Ammon's horn (tissue), 1 donor: ENCODE measurements at places on chromosomes 5 and 9.

DNA sequence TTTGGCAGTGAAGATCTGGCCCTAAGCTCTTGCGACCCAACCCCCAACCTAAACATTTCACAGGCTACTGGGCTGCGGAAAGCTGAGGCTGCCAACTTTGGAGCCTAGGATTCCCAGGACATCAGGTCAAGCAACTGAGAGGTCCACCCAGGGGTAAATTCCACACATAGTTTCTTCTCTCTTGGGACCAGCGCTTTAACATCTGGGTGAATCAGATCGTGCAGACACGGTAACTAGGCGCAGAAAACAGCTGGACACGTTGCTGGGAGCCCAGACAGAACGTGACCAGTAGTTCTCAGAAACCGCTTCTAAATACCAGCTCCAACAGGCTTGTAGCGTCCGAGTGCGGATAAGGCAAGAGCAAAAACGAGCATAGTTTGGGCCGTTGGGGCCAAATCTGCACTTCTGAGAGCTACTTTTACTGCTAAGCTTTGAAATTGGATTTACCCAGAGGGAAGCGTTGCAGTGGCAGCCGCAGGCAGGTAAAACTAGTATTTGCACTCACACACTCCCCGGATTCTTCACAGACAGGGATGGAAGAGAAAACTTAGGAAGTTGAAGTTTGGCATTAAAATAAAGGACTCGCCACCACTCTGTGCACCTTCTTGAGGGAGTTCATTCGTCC is 11.8 kb downstream of the ITGA1 start:
- peak; percentile 41 for DNase-seq

DNA sequence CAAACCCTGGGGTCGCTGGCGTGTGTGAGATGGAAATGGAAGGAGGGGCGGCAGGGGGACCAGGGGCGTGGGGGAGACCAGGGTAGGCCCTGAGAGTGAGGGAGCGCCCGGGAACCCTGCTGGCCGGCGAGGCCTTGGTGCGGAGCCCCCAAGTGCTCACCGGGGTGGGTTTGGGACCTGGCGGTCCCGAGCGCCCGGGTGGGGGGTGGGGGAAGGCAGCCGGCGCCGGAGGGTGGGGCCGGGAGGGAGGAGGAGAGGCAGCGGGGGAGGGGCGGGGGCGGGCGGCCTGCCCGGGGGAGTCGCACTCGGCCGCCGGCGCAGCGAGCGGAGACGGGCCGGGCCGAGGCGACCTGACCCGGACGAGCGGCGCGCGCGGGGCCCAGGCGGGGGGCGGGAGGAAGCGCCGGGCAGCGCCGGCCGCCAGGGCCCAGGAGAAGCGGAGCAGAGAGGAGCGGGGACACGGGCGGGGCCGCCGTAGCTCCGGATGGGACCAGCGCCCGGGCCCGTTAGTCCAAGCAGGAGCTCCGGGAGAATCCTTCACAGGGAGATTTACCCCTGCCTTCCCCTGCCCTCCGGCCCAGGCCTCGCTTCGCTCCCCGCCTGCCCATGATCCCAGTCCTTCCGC is at the start of gene NPR2:
Gene NPR2, plus strand, starts transcription at position 295 of the 625 bp plus-strand sequence. CDS start 818 bp downstream, outside the sequence.
- DNase-seq: no peak

DNA sequence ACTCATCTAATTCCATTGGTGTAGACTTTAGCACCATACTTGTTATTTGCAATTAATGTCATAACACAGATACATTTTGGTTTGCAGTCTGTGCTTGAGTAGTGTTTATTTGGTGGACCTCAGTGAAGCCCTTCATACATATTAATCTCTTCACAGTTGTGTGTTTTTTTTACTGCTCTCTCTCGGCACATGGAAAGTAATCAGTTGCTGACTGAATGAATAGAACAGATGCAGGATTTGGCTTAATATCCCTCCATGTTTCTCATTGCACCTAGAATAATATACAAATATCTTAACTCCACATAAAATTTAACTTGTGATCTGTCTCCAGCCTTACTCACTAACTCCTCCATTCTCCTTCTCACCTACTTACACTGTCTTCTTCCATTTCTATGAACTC is 319.1 kb downstream of the DMRT2 start:
- DNase-seq: no peak

DNA sequence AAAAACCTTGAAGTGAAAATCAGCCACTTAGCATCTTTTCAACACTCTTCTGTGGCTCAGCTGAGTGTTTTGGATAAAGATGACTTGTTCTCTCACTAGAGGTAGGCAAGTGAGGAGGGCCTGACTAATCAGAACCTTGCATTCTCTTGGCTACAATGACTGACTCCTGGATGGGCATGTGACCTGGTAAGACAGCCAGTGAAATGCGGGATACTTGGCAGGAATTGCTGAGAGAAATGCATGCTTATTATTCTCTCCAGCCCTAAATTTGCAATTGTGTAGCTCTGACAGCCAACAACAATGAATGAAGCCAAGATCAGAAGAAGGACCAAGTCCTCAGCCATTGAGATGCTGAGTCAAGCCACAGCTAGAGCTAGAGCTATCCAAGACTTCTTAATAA is 490.5 kb upstream of the ZNF608 start:
- peak; percentile 14 for DNase-seq

DNA sequence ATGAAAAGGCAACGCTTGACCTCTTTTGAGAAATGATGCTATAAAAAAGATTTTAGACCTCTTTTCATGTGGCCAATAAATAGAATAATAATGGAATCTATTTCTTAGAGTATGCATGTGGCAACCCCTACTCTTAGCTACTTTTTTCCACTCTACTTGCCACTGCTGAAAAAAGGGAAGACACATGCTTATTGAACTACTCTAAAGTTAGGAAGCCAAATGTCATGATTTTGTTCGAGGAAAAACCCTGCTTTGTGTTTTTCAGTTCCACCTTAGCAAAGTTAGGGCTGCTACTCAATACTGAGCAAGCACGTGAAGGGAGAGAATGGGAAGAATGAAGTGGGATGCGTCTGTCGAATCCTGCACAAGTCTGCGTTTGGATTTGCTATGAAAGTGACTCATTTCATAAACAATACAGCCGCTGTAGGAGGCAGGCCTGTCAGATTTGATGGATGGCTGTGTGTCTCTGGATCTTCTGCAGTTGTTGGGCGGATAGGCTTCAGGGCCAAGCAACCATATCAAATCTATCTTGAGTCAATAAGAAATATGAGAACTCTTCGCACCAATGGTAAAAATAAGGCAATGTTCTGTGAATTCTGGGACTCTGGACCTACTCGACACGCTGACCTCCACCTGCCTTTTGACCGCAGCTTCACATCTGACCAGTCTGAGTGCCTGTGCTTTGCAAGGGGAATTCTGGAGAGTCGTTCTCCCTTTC is 333.6 kb downstream of the PIK3R1 start:
- no peak for DNase-seq

- DNase-seq: no peak
Measured at GRCh38 chr5:77936365-77936693, 160.2 kb upstream of the TBCA start.

DNA sequence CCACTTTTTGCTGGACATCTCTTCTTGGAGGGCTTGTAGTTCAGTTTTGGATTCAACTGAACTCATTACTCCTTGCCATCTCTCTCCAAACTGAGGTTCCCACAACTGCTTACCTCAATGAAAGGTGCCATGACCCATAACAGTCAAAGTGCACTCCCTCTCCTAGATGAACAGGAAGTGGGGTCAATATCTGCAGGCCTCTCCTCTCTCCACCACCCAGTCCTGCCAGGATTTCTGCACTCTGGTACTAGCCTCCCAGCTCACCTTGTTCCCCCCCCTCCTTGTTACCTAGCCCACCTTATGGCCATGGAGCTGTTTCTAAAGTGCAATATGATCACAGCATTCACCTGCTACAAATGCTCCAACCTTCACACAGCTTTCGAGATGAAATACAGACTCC is 5.9 kb downstream of the LHFPL2 start:
- no peak for DNase-seq

- no peak for DNase-seq
Measured at GRCh38 chr9:122383992-122384461, 13.2 kb downstream of the PTGS1 start.

- no peak for DNase-seq
Measured at GRCh38 chr5:58013542-58014258, 446.2 kb downstream of the PLK2 start.

- DNase-seq: no peak
Measured at GRCh38 chr5:66467564-66467963, 128.6 kb upstream of the MAST4 start.

DNA sequence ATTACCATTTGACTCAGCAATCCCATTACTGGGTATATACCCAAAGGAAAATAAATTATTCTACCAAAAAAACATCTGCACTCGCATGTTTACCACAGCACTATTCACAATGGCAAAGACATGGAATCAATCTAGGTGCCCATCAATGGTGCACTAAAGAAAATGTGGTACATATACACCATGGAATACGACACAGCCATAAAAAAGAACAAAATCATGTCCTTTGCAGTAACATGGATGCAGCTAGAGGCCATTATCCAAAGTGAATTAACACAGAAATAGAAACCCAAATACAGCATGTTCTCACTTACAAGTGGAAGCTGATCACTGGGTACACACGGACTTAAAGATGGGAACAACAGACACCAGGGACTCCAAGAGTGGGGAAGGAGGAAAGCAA is 2.1 kb downstream of the CDC23 start:
- DNase-seq: no peak

DNA sequence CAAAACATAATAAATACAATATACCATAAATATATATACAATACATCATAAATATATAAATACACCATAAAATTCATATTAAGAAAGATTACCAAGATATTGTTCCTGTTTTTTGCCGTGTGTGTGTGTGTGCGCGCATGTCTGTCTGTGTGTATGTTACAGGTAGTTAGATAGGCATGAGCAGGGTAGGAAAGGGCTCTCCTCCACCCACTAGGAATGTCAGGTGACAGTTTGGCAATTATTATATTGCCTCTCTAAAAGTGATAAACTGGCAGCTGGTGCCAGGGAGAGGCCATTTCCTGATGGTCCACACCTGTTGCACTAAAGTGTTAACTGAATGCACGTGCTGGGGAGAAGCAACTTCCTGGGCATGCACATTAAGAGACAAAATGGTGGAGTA is 232.8 kb downstream of the ADAMTS6 start:
- no peak for DNase-seq

GRCh38 chr5:57887851-57888621 is 405.4 kb upstream of the ACTBL2 start:
- peak; percentile 60 for DNase-seq

DNA sequence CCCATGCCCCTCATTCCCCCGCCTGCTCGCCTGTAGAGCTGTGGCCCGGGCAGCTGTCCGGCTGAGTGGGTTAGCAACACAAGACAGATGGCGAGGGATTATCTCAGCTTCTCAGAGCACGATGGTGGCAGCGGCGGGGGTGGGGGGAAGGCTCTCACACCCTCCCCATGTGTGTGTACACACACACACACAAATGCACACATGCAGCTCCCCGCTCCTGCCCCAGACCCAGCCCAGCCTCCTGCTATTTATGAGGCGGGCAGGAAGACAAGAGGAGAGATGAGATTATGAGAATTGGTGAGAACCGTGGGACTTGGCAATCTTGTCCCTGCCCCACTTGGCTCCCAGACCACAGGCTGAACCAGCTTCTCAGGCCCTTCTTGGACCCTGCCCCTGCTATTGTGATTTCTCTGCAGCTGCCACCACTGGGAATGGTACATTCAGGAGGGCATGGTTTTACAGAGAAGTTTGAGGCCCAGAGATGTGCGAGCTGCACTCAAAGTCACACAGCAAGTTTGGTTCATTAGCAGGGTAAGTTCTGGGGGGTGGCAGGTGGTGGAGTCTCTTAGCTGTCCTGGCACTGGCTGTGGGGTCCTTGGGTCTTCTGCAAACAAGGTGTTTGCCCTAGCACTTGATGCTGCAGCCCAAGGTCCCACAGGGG is 51.0 kb upstream of the PSD2 start:
- DNase-seq: peak; percentile 67

- no peak for DNase-seq
Measured at GRCh38 chr9:76290555-76290954, 103.7 kb downstream of the RFK start.

- DNase-seq: no peak
Measured at GRCh38 chr9:130785940-130786508, 49.0 kb upstream of the ABL1 start.

DNA sequence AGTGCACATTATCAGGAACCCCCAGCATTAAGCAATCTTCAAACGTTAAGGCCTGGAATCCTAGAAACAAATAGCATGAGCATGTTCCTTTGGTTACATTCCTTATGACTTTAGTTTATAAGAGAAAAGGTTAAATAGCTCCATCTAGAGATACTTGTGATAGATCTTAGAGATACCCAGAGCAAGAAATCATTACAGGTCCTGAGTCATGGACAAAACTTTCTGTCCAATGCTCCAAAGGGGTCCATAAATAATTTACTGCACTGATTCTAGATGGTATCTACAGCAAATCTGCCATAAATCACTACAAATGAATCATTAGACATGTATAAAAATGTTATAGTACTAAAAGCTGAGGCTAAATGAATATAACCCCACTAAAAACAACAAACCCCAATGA is 139.6 kb downstream of the HTR1A start:
- no peak for DNase-seq

GRCh38 chr5:15966066-15966640 is 213.4 kb downstream of the MARCHF11 start:
- DNase-seq: no peak

- peak; percentile 55 for DNase-seq
Measured at GRCh38 chr9:129026442-129027223, 1.5 kb downstream of the SH3GLB2 start.

- DNase-seq: peak; percentile 90
Measured at GRCh38 chr5:87541033-87541432, 128.3 kb upstream of the CCNH start.

DNA sequence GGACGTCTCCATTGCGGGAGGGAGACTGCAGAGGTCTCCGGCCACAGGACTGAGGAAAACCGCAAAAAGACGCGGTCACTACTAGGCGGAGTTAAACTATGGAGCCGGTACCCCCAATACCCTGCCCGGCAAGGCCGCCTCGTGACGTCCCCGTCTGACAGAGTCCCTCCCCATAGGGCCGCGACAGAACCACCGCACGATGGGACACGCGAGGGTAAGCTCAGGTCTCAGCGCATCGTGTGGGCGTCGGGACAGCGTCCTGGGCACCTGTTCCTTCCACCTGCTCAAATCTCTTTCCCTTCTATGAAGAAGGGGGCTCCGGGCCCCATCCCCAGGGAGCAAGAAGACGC is 35.2 kb upstream of the GLDC start:
- peak; percentile 79 for DNase-seq
